Activated T-helper 1 cell treated with anti-CD3 and anti-CD28 coated beads, Interleukin-12 subunit alpha, Interleukin-12 subunit beta, Interleukin-2, Interleukin-4 antibody, amounts not matched to agents 30 ng/mL and 10 ng/mL and 1 ng/mL, durations not matched to agents 14 hours and 24 hours and 36 hours (primary cell): ENCODE measurements at places on chromosomes 5 and 9.

DNA sequence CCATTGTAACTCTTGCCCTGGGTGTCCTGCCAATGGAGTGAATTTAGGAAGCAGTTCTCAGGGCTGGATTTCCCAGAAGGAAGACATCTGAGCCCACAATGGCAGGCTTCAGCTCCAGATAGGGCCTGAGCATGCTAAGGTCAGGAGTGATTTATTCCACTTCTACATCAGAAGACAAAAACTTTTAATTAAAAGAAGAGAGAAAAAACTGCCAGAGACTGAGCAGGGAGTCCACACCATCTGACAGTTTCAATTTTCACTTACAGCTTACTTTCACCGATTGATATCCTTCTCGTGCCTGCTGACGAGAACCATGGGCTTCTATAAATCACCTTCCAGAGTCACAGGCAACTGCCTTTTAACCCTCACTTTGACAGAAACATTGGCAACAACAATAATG is 228.3 kb upstream of the BRINP1 start:
- DNase-seq = no peak

DNA sequence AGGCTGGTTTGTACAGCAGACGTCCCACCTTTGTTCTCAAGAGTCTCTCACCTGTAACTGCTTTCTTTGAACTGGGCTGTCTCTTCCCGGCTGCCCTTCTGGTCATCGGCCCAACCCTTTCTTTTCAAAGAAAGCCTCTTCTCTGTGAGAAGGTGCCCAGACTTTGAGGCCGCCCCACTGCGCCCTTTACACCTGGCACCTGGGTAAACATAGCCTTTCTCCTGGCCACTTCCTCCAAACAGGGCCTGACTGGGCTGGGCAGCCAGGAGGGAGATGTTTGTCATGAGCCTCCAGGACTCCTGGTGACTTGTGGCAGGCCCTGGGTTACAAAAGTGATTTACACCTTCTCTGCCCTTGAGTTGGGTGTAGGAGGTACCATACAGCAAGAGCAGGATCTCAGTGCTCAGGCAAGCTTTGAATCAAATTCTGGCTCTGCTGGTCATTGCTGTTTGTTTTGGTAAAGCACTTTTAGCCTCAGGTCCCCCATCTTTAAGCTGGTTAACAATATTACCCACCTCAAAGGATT is 127.2 kb upstream of the CXCL14 start:
- no peak for DNase-seq

DNA sequence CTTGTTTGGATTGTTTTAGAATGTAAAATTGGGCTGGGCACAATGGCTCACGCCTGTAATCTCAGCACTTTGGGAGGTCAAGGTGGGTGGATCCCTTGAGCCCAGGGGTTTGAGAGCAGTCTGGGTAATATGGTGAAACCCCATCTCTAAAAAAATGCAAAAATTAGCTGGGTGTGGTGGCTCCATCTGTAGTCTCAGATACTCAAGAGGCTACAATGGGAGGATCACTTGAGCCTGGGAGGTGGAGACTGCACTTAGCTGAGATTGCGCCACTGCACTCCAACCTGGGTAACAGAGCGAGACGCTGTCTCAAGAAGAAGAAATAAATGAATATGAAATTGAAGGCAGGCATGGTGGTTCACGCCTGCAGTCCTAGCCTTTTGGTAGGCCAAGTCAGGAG is 21.3 kb downstream of the MAML1 start:
- DNase-seq = no peak

GRCh38 chr5:113224605-113225065 is 210.2 kb downstream of the TSSK1B start:
- no peak for DNase-seq

GRCh38 chr9:8800196-8800595 is 1000.6 kb upstream of the DMAC1 start:
- no peak for DNase-seq

- no peak for DNase-seq
These were observed 24.0 kb downstream of the CDH6 start for GRCh38 chr5:31217446-31217845.

DNA sequence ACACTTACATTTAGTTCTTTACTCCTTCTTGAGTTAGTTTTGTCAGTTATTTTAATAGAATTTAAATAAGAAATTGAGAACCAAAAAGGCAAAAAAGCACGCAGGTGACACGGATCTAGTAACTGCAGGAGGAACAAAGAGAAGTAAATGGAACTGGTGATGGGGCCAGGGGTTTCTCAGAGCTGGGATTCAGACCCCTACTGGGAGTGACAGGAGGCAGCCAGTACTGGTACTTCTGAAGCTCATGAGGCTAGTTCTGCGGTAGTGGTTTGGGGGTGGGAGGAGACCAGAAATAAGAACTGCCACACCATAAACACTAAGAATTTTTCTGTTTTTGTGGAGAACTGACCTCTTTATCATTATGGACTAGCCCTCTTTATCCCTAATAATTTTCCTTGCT is 48.2 kb downstream of the OXCT1 start:
- DNase-seq = no peak

GRCh38 chr9:121581786-121582600 is 69.4 kb upstream of the DAB2IP start:
- no peak for DNase-seq

DNA sequence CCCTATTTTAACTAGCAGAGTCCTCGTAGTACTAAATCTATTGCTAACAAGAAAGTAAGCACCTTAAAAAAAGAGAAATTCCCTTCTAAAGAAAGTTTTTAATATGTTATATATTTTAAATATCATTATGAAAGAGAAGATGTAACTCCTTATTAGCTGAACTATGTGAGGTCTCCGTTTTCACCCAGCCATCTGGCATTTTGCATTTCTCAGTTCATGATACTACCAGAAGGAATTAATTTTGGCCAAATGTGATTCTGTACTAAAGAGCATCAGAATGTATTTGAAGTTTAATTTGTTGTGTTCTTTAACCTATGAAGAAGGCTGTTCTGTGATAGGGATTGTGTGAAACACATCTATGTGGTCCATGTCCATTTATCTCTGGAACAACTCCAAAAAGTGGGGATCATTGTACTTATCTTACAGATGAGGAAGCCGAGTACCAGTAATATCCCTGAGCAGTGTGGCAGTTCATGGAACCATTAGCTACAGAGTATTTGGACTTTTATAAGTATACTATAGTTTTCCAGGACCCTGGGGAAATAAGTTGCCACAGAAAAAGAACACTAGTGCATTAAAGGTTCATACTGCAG is 29.8 kb downstream of the TNFAIP8 start:
- DNase-seq = no peak

GRCh38 chr5:173707392-173707791 is 90.9 kb upstream of the BOD1 start:
- no peak for DNase-seq

GRCh38 chr5:158285698-158286097 is 426.8 kb upstream of the CLINT1 start:
- DNase-seq = no peak

- DNase-seq = no peak
These were observed 137.4 kb upstream of the IL12B start for GRCh38 chr5:159467666-159468065.

- DNase-seq = no peak
These were observed 10.8 kb upstream of the TTC39B start for GRCh38 chr9:15317836-15318235.

DNA sequence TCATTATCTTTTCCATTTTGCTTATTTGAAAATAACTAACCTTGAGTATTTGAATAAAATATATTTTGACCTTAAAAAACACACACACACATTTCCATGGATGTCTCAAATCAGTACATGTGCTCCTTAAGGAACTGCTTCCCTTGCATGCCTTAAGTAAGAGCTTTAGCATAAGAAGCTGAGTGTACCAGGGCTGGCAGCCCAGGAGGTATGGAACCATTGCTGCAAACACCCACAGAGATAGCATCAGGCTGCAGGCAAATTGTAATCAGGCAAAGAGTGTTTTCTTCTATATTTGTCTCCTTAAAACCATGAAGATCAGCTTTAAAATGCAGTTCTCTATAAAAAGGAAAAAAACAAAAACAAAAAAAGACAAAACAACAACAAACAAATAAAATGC is 160.6 kb downstream of the PLK2 start:
- no peak for DNase-seq
